ENCODE measurements at places on chromosomes 5 and 9.

GRCh38 chr5:40166802-40167201 is 512.9 kb upstream of the PTGER4 start:
- no peak for DNase-seq

DNA sequence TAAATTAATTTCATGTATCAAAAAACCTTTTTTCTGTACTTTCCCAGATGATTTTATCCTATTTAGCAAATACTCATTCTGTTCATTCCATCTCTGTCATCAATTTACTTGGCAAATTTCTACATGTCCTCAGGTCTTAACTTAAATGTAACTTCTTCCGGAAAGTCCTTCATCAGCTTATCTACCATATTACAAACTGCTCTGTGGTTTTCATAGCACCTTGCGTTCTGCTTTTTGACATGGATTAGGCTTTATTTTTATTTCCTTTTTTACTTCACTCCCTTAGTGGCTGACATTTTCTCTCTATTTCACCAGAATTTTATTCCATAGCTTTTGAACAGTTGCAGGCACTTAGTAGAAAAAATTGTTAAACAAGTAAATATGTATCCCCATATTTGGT is 1040.8 kb downstream of the TAF11L14 start:
- no peak for DNase-seq

- peak; percentile 68 for DNase-seq
These were observed 474 bp downstream of the HMGCR start for GRCh38 chr5:75337366-75338021.

DNA sequence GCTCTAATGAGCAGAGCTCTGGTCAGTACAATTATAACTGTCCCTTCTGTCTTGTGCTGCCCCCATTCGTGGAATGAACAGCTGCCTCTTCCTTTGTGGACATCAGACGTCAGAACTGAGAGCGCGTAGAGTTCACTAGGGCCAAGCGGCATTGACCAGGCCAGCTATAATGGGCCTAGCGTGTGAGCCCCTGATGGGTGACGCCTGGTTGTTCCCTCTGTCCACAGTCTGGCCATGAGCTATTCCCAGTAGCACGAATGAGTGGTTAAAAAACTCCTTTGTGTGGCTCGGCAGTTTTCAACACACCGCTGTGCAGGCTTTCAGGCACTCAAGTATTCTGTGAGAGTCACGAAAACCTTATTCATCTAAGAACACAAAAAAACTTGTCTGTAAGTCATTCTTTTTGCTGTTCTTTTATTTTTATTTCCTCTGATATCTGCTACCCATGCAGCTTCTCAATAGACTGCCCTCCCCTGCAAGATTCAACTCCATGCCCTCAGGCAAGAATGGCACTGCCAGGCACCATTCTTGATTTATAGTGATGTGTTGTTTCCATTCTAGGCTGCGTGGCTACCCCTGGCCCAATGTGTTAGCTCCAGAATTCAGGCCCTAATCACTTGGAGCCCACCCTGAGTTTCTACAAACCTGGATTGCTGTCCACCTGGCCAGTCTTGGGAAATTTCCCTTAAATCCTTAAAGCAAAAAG is 52.5 kb downstream of the ANKDD1B start:
- no peak for DNase-seq

GRCh38 chr5:154178661-154179060 is 11.9 kb upstream of the GALNT10 start:
- DNase-seq, result no peak

Data from erythroblast (primary cell).